ENCODE measurements at places on chromosomes 6 and 20. TPM values are rescaled to one million over a fixed set of nuclear protein-coding genes. Genes with fewer than 3 reads are reported as not detected.

- no peak for DNase-seq
These were observed 34.5 kb downstream of the TXLNB start for GRCh38 chr6:139257291-139257690.

OOEP gene
- not detected for total RNA-seq

GRCh38 chr6:72646604-72647485 is 25.0 kb downstream of the KCNQ5 start:
- DNase-seq: no peak

GRCh38 chr20:34544109-34544796 is 14.3 kb upstream of the MAP1LC3A start:
- DNase-seq: no peak

DNA sequence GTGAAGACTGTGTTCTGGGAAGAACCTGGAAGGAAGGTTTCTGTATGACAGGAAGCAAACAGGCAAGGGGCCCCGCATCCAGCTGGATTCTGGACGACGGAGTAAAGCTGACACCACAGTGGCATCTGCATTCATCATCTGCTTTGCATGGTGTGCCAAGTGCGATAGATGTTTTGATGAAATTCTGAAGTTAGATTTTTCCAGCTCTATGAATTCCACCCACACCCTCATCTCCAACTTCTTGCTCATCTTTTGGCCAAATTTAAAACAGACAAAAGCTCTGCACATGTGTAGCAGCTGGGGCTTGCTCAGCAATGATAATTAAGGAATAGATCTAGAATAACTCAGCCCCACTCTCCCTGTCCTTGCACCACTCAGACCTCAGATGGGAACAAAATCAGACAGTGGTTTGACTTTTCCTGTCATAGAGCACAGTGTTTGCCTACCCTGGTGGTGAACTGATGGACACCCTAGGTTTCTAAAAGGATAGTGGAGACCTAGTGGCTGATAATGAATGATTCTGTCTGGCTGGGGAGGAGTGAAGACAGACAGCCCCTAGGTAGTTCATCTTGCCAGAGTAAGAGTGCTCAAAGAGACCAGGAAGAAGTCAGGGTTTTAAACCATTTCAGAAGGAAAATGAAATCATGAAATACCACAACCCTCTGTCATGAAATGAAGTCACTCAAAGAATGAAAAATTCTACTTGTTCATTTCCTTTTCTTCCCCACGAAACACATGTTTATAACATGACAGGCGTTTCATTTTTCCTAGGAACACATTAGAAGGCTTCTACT is 85.8 kb downstream of the BCAS1 start:
- DNase-seq: peak; percentile 41

DNA sequence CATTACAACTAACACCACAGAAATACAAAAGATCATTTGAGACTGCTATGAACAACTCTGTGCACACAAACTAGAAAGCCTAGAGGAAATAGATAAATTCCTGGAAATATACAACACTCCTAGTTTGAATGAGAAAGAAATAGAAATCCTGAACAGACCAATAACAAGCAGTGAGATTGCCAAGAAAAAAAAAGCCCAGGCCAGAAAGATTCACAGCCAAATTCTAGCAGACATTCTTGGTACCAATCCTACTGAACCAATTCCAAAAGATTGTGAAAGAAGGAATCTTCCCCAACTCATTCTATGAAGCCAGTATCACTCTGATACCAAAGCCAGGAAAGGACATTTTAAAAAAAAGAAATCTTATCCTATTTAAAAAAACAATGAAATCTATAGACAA is 7.0 kb upstream of the CDK19 start:
- no peak for DNase-seq

GRCh38 chr20:12055161-12055560 is 137.5 kb downstream of the BTBD3 start:
- DNase-seq: no peak

ESR1 gene
- not detected for total RNA-seq

DNA sequence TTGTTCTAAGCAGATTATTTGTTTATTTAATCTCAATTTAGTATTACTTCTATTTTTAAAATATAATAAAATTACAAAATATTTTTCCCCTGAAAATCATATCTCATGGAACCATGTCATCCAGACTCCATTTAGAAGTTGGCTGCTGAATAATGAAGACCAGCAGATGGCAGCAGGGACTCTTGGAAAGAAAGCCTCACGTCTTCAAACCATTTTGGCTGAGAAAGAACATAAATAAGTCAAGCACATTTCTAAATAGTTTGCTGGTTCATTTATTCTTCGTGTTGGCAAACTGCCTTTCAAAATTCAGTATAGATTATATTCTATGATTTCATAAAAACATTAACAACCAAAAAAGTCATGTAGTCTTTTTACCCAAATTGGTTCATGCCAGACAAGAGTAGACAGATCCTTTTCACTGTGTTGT is 71.7 kb downstream of the RCAN2 start:
- peak; percentile 58 for DNase-seq

DNA sequence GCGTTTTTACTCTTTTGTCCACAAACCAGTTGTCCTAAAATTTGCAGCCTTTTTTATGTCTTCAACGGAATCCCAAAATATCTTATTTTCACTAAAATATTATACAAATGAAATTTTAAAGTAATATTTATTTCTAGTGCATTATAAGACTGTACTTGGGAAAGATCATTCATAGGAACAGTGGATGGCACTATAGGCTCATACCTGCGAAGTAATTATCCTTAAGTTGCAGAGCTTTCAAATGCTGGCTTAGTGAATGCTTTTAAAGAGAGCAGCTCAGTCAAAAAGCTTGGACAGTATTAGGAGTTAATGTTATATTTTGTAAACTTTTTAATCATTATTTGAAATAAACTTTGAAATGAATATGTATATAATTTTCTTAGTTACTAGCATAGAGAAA is 254.9 kb downstream of the CDKAL1 start:
- DNase-seq: peak; percentile 16

MUC22 gene
- total RNA-seq: not detected

GRCh38 chr20:50991076-50991475 is 31.8 kb downstream of the KCNG1 start:
- no peak for DNase-seq

DNA sequence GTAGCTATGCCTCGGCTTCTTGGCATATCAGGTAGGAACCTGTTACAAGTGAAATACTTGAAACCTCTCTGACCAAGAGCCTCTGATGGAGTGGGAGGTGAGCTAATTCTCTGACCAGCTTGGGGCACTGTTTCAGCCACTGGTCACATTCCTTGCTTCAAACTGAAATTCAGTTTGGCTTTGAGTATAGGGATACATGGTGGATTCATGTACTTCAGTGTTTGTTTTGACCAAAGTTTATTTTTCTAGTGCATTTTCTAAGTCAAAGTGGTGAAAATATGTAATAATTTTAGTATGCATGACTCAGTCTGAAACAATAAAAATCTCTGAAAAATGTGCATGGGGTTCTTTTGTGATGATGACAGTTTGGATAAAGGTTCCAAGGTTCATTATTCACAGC is 18.6 kb downstream of the TTPAL start:
- no peak for DNase-seq

DNA sequence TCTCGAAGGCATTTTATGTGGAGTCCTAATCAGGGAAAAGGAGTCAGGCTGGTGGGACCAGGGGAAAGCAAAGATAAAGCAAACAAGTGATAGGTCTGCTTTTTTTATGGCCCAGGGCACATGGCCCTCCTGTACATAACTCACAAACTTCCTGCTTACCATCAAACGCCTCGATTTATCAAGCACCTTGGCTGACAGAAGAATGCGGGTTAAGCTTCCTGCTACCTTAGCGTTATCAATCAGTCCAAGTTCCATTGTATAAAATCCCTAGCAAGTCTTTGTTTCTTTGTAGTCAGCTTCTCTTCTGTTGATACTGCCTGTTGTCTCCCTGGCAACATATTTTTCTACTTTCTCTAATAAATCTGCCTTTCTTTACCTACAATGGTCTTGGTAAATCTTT is 4.1 kb upstream of the TRIM27 start:
- DNase-seq: no peak

PKIB gene
- 0.72 TPM for total RNA-seq

CRISP3 gene
- not detected for total RNA-seq

DNA sequence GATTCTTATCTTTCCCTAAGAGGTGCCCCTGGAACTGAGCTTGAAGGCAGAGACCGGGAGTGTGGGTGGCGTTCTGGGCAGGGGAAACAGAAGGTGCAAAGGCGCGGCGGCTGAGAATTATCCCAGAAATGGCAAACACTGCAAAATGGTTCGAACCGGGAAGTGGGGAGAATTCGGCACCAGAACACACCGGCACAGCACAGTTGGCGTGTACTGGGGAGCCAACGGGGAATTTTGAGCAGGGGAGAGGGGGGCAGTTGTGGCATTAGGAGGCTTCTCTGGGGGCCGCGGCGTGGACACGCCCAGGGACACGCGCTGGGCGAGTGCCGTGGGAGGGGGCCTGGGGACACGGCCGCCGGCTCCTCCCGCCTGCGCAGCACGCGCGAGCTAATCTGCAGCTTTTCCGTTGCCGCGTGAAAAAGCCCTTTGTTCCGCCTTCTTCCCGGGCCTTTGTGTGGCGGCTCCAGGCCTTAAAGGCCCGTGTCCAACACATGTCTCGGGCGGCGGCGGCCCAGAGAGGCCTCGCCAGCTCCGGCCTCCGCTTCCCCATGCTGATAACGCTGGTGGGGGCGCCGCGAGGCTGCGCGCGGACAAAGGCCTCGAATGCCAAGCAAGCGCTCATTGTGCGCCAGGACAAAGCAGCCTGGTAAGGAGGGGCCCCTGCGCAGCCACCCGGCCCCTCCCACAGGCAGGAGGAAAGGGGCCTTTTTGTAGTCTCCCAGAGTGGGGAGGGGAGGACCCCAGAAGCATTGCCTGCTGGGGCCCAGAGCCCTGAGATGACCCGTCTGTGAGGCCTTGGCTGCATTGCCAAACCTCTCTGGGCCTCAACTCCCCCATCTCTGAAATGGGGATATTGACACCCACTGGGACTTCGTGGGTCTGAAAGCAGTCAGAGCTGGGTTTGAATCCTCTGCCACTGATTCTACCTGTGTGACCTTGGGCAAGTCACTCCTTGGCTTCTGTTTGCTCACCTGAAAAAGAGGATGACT is 82.8 kb downstream of the CD40 start:
- no peak for DNase-seq

DNA sequence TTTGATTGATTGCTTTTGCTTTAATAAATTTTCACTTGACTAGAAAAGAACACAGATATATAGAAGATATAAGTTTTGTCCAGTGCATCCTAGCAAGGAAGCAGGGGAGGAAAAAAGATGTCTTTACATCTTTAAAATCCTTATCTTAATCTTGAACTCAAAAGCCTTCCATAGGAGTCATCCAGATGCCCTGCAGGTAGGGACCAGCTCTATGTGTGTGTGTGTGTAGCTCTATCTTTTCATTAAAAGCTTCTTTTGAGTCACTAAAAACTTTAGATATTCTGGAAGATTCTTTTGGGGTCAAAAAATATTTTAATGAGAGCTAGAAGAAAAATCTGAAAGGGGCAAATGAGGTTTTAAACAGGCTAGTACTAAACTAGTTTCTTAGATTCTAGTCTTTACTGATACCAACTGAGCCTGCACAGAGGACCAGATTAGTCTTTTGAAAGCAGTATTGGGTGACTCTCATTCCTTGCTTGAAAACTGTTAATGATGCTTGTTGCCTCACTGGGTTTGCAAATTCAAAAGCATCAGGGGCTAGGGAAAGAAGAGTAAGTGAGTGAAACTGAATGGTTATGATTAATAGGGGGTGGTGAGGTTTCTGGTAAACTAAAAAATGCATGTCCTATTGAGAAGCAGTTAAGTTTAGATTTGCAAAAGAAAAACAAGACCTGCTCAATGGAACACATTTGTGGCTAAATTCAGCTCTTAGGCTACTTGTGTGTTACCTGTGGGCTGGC is 40.6 kb upstream of the JAG1 start:
- no peak for DNase-seq

OTOR gene
- total RNA-seq: not detected

DNA sequence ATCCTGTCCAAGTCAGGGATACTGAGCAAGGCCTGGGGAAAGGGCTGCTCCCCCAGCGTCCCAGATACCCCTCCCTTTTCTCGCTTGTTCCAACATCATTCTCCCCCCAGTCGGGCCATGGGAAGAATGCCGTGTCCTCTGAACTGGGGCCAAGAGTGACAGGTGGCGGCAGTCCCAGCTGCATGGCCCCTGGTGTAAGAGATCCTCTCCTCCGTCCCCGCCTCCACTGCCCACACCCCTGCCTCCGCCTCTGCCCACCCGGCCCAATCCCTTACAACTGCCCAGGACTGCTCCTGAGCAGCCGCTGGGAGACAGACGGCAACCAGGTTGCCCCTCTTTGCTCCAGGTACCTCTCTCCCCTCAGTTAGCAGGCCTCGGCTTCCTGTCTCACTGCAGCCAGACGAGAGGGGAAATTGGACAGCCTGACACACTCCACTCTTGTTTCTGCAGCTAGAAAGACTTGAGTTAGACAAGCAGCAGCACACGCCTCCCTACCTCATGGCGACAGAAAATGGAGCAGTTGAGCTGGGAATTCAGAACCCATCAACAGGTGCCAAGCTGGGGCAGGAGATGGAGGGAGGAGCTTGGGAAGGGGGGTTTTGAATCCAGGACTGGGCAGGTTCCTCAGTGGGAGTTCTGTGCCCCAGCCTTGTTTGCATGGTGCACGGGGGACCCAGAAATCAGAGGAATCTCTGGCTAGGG is at the start of gene MYLK2:
Gene MYLK2 (plus strand): TSS at position 274 of the 702 bp plus-strand sequence. CDS start 225 bp downstream, at position 499.
- DNase-seq: no peak

- DNase-seq: no peak
These were observed 264.3 kb upstream of the ECI2 start for GRCh38 chr6:4399656-4400055.

DNA sequence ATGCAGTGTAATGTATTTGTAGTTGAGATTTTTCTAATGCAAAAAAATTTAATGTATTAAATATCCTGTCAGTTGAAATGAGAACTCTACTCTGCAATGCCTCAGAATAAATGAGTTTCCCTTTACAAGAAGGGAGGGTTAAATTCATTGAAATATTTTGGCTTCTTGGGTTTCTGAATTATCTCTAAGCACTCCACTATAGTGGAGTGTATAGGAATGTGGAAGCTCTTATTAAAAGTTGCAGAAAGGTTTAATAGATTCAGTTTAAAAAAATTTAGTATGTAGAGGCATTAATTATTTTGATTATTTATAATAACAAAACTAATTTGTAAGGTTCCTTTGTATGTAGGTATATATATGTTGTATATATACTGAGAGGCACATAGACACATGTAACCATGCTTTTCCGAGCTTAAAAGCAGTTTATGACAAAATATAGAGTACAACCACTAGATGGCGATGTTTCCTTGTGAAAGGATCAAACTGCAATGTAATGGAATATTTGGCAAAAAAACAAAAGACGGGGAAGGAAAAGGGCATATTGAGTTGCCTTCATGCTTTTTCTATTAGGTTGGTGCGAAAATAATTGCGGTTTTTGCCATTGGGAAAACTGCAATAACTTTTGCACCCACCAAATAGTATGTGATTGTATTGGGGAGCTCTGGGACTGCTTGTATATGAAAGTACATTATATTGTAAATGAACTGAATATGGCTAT is 144.2 kb downstream of the MYO6 start:
- DNase-seq: peak; percentile 69

DNA sequence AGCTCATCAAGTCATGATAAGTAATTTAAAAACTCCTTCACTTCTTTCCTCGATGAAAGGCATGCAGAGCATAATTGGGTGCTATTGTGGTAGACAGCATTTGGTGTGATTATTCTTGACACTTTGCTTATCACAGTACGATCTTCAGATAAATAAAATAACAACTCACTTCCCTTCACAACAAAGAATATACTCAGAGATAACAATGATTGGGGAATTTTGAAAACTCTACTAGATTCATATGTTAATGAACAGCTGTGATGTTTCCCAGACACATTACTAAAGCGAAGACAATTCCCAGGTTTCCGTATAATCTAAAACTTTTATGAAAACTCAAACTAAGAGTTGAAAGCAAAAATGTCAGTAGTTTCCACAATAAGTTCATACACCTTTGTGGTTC is 670.6 kb upstream of the EPHA7 start:
- no peak for DNase-seq

GGTLC1 gene
- total RNA-seq: not detected

RAET1L gene
- total RNA-seq: not detected

Data from RPMI7951 (cell line).